ENCODE measurements at places on chromosomes 2 and 18. TPM values are rescaled to one million over a fixed set of nuclear protein-coding genes. Genes with fewer than 3 reads are reported as not detected.

DNA sequence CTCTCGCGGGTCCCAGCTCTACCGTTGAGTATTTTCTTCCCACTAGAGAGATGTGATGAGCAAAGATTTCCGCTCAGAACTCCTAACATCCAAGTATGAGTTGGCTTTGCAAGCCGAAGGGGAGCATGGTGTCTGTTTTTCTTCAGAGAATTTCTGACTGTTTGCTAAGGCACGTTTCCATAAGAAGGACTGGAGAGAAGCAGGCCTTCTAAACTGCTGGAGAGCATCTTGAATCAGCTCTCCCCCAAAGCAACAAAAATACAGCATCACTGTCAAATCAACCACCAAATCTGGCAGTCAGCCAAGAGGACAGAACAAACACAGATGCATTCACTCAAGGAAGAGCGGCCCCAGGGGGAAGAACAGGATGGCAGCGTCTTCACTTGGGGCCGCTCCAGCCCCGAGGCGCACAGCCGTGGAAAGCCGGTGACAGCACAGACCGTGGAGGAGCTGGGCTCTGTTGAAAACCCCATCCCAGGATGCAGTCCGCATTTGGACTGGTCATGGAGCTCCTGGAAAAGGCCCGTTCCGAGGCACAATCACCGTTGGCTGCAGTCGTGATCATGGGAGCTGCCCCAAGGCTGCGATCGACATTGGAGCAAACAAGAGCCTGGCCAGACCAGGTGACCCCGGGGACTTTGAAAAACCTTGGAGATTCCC lies 101.4 kb downstream of the NFATC1 start:
- peak; percentile 93 for DNase-seq

DNA sequence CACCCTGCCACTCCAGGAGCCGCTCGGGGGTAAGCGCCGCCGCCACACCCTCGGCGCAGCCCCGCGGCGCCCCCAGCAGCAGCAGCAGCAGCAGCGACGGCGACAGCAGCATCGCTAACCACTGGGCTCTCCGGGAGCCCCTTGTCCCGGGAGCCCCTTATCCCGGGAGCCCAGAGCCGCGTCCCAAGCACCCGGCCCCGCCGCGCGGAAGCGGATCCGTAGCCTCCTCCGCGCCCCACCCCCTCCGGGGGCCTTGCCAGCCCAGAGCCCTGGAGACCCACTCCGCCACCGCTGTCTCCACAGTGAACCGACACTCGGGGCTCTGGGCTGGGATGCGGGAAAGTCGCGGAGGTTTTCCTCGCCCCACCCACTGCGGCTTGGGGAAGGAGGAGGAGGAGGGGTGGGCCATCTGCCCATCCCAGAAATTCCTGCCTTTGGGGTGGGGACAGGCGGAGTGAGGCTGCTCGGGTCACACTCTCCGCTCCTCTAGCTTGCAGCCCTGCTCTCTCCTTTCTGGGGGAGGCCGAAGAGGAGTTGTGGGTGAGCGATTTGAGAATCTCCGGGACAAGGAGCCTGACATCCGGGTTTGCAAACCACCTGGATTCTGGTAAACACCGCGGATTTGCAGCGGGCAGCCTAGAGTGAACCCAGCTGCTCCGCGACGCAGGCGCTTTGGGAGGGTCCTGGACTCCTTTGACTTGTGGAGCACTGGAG lies at the start of gene PLA2R1:
TSS of gene PLA2R1 (minus strand) at position 324 of the 714 bp plus-strand sequence. CDS start at position 112, 212 bp downstream.
- peak; percentile 4 for DNase-seq

GRCh38 chr2:10333247-10333613 lies 30.5 kb downstream of the HPCAL1 start:
- no peak for DNase-seq

DNA sequence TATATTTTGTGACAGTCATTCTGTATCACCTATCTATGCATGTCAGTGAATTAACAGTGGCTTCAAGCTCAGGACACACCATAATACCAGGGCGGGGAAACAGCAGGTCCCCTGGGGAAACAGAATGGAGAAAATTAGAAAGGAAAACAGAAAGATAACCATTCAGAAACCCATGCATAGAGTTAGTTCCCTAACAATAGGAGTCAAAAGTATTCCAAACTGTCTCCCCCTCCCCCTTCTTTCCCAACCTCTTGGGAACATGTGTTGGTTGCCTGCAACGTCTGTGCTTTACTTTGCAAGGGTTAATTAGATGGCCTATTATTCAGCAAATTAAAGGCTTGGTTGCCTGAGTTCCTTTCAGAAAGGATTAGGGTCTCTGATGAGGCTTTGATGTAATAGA lies 176.4 kb downstream of the MYO3B start:
- no peak for DNase-seq

DNA sequence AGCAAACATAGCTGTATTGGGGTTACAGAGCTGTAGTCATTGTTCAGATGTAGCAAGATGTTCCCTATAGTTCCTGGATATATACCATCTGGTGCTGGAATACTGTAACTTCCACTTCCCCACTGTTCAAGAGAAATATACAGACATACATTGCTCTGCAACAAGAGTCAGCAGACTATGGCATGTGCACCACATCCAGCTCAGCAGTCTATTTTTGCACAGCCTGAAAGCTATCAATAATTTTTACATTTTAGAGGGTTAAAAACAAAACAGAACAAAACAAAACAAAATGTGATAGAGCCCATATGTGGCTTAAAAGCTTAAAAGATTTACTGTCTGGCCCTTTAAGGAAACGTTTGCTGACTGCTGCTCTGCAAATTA lies 31.8 kb upstream of the VIT start:
- DNase-seq: peak; percentile 40

DNA sequence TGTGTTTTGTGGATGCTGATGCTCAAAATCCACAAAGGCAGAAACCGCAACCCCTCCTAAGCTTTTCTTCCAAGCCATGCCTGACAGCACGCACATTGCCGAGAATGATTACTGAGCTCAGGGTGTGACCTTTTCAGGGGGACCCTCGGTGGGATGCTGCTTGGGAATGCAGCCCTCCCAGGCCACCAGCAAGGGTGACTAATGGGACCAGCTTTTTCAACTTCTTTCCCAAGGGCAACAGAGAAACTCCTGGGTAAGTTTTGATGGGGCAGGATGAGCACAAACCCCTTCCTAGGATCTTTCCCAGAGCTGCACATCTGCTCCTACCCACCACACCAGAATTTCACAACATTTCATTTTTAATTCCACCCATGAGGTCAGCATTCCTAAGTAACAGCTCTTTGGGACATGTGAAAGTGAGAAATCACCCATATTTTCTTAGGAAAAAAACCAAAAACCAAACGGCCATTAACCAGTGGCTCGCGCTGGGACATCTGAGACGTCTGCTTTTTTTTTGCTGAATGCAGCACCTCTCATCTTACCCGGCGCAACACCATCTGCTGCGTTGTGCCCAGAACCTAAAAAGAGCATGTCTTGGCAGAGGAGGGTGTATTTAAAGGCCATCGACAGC lies 119.0 kb downstream of the ARL4C start:
- peak; percentile 79 for DNase-seq

DNA sequence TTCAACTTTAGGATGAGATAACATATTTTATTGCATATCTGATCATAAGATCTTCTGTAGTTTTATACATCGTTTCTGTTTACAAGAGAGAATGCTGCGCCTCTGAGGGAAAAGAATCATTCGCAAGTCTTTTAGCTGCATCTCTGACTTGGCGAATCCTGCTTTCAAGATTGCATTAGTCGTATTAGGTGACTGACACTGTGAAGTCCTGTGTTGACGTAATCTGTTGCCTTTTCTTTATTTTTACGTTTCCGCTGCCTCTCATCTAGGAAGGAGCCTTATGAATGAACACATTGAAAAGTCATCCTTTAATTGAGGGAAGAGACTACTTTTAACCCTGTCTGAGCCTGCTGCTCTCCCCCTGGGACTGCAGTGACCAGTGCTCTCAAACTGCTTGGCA lies 101.5 kb downstream of the LDLRAD4 start:
- no peak for DNase-seq

- DNase-seq: peak; percentile 15
Measured at GRCh38 chr2:73085691-73086090, 14.2 kb upstream of the SFXN5 start.

GRCh38 chr2:26769089-26769761 lies 5.1 kb downstream of the SLC35F6 start:
- DNase-seq: peak; percentile 6

- DNase-seq: no peak
Measured at GRCh38 chr18:24584813-24585212, 124.4 kb downstream of the HRH4 start.

- peak; percentile 64 for DNase-seq
Measured at GRCh38 chr2:83594241-83595120, 864.6 kb downstream of the SUCLG1 start.

DNA sequence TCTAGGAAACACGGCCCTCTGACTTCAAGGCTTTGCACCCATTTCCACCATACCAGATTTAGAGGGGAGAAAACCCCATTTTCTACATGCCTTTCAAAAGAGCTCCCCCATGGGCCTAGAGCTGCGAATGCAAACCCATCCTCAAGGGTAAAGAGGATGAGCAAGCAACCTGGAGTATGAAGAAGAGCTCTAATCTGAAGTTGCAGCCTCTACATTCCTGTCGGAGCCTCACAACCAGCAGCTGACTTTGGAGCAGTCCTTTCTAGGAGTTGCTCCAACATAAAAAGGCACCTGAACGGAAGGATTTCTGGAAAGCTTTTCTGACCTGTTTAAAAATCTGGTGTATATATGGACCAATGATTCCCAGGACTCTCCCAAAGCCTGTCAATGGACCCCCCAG lies 81.4 kb upstream of the POMC start:
- DNase-seq: no peak

- DNase-seq: no peak
Measured at GRCh38 chr18:22676423-22676822, 256.7 kb upstream of the RBBP8 start.

- DNase-seq: no peak
Measured at GRCh38 chr18:34492652-34493051, 217.4 kb upstream of the DTNA start.

DNA sequence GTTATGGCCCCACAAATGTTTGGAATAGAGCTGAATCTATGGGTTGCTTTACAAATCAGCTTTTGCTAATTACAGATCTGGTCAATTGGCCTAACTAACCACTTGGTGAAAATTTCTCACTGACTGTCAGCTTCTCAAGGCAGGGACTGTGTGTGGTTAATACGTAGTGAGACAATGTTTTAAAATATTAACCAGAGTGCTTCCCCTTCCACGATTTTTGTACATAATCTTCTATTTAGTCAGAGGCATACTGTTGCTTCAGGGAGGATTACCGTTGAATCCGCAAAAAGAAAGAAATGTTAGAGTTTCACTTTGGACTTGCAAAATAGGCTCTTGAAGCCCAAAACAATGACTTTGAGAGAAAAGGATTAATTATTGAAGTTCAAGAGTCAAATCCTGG lies 14.9 kb upstream of the KCNS3 start:
- DNase-seq: no peak

GRCh38 chr2:3587021-3587420 lies 7.9 kb upstream of the COLEC11 start:
- DNase-seq: no peak

- no peak for DNase-seq
Measured at GRCh38 chr2:128469203-128469602, 150.5 kb upstream of the HS6ST1 start.

DNA sequence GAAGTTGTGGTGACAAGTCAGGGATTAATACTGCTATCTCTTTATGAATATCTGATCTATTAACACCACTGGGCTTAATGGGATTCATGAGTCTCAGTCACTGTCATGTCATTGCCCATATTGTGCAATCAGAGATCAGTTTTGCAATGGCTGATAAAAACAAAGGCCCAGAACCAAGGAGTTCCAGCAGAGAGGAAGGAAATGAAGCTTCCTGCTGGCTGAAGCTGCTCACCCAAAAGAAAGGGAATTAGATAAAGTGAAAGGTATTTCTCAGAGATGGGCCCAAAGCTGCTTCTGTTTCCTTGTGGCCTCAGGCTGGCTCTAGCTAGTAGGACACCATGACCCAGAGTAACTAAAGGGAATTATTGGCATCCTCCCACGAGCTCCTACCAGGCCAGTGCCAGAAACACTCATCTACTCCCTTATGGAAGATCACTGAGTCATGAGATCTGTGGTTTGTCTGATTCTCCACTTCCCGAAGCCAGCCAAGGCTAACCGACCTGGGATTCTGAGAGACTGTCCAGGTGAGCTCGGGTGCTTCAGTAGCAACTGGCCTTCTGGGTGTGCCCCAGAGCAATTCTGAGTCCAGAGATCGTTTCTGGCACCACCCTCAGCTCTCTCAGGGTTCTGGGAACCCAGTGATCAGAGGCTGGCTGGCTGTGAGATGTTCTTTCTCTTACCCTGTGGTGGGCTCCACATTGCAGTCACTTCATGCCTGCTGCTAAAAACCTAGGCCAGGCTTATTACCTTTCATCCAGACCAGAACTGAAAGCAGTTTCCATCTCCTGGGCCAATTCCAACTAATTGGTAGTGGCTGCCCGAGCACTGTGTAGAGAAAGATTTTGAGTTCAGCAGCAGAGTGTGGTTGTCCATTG lies 129.5 kb upstream of the PELI1 start:
- DNase-seq: no peak

DNA sequence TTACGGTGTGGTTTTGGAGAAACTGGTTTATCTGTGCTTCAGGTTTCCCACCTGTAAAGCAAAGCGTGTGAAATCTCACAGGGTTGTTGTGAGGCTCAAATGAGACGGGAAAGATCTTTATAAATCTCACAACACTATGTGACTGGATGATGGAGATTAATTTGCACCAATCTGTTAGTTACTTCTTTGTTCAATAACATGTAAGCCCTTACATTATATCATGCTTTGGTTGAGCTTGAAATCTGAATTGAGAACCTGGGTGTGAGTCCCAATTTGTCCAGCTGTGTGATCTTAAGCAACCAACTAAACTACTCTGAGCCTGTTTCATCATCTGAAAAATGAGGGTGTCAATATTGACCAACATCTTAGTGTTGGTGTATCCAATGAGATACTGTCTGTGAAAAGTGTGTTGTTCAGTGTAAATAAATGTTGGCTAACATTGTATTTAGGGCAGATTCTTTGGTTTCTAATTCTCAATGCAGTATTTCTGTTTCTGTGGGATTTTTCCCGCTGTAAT lies 741 bp upstream of the GCKR start:
- no peak for DNase-seq

- DNase-seq: no peak
Measured at GRCh38 chr18:11901826-11902438, 6.2 kb downstream of the MPPE1 start.

DNA sequence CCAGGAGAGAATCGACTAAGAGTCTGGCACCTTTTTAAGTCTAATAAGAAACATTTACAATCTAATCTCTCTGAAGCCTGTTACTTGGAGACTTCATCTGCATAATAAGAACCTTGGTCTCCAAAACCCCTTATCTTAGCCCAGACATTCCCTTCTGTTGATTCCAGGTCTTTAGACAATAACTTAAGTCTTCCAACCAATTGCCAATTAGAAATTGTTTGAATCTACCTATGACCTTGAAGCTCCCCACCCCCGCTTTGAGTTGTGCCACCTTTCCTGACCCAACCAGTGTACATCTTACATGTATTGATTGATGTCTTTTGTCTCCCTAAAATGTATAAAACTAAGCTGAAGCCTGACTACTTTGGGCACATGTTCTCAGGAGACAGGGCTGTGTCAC lies 49.5 kb upstream of the DTNA start:
- DNase-seq: no peak

GRCh38 chr2:178211460-178211859 lies 17.1 kb downstream of the OSBPL6 start:
- DNase-seq: no peak

SERPINB12 gene
- total RNA-seq: 64.6 TPM

TNFRSF11A gene
- total RNA-seq: 3.0 TPM

C1GALT1C1L gene
- total RNA-seq: 0.89 TPM

ROCK2 gene
- 58.0 TPM for total RNA-seq

GALNT5 gene
- total RNA-seq: 8.3 TPM

SPDYA gene
- 3.3 TPM for total RNA-seq
